Tibial nerve (tissue), 4 donors: ENCODE measurements at places on chromosomes 12 and 14.

- DNase-seq = no peak
These were observed 3.2 kb upstream of the MANSC1 start for GRCh38 chr12:12353276-12353675.

- no peak for DNase-seq
These were observed 288.5 kb upstream of the GARIN2 start for GRCh38 chr14:66900719-66901118.

DNA sequence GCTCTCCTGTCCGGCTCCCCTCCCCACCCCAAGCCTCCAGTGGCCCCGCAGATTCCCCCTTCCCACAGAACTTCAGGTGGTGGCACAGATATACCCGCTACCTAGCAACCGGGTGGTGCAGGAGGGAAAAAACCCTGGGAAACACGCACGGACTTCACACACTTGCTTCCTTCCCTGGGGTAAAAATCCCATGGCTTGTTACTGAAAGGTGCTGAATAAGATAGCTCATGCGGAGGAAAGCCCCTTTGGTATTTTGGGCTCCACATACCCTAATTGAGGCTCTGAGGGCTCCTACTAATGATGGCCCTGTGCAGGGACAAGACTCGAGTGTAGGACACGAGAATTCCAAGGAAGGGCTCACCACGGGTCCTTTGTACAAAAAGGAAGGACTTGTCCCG, 869 bp upstream of the RIMBP2 start:
- no peak for DNase-seq

GRCh38 chr12:58051378-58051777, 110.0 kb downstream of the ATP23 start:
- no peak for DNase-seq

- no peak for DNase-seq
These were observed 56.4 kb upstream of the KIF21A start for GRCh38 chr12:39499296-39499695.

GRCh38 chr14:51691176-51691575, 39.5 kb downstream of the FRMD6 start:
- no peak for DNase-seq

DNA sequence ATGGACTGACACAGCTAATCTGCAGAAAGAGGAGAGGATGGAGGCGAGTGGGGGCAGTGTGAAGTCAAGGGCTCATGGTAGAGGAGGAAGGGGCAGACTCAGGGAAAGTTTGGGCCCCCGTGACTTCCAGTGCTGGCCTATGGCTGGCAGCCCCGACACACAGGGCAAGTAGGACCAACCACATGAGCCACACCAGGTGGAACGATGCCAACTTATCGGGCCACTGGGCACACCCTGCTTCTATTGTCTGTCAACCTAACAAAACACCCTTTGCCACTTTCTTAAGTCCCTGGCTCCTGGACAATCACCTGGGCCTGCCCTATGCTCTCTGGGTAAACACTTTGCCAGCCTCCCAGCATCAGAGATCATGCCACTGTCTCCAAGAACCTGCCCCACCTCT, 65.2 kb upstream of the PSMC1 start:
- DNase-seq = no peak

GRCh38 chr12:126890097-126890496, 1376.9 kb upstream of the TMEM132C start:
- no peak for DNase-seq

GRCh38 chr14:89428546-89429198, 11.6 kb upstream of the FOXN3 start:
- DNase-seq = no peak
